Left cardiac atrium (tissue), 4 donors: ENCODE measurements at places on chromosomes 12 and 14. TPM values are rescaled to one million over a fixed set of nuclear protein-coding genes. Genes with fewer than 3 reads are reported as not detected.

DNA sequence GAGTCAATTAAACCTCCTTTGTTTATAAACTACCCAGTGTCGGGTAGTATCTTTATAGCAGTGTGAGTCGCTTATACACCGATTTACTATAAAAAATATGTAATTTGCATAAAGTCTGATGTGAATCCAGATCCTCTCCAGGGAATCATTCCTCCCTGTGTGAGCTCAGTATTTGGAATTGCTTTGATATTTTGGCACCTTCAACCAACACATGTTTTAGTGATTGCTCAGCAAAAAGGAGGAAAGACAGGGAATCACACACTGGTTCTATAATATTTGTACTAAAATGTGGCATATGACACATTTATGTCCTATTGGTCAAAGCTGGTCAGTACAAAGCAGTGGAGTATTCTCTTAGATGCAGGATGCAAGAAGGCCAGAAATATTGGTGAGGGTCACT is 703.9 kb upstream of the ATXN7L3B start:
- DNase-seq: no peak

GRCh38 chr12:46214668-46215436 is 54.0 kb downstream of the SLC38A1 start:
- peak; percentile 31 for DNase-seq

DNA sequence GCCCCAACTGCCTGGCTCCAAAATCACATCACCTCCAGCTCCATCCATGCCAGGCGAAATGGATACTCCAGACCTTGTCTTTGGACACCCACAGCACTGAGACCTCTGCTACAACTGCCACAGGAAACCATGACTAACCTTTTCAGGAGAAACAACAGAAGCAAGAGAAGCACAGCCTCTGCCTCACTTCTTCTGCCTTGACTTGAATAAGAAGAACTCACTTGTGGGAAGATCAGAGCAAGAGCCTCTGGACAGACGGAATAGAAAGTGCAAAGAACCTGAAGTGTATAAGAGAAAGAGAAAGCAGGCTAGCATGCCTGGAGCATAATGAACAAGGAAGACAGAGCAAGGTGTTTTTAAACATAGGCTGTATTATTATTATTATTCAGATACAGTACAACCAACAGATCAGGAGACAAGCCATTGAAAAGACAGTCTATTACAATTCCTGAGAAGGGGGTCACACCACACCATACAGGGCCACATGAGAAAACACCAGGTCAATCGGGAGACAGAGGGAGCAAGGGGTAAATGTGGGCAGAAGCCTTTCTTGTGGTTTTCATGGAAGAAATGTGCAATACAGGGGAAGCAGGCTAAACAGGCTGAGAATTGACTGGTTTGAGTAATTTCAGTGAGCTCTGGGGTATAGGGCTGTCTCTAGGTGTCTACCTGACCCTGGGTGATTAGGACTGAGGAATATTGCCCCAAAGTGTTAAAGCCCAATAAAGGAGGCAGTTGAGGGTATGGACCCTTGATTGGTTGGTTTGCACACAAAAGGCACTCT is 7.4 kb upstream of the OR10P1 start:
- DNase-seq: no peak

GRCh38 chr14:26286081-26286912 is 311.5 kb downstream of the NOVA1 start:
- no peak for DNase-seq

DNA sequence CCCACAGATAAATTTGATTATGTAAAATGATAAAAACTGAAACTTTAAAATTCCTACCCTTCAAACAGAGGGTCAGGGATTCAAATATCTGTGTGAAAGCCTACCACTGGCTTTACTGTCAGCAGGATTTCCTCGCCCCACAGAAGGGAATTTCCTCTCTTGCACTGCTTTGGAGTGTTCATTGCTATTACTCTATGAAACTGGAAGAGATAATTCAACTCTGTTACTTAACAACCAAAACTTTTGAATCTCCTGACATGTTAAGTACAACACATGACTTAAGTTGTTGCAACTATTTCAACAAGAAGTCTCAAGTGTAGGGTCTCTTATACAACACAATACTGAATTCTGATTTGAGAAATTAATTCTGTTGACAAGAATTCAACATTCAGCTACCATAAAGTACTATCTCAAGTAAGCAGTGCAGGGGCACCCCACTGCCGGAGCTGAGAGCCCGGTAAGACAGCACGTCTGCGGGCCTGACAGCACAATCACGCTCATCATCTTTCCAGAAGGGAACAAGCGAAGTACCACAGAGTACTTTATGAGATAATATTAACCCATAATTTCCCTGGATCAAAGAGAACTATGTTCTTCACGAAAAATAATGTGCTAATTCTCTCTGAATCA is 22.9 kb downstream of the DICER1 start:
- DNase-seq: no peak

DNA sequence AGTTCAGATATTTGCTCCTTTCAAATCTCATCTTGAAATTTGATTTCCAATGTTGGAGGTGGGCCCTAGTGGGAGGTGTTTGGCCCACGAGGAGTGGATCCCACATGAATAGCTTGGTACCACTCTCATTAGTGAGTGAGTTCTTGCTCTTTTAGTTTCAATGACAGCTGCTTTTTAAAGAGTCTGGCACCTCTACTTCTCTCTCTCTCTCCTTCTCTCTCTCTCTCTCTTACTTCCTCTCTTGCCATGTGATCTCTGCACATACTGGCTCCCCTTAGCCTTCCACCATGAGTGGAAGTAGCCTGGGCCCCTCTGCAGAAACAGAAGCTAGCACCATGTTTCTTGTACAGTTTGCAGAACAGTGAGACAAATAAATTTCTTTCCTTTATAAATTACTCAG is 25.1 kb downstream of the GPR65 start:
- no peak for DNase-seq

GRCh38 chr12:57888409-57889157 is 42.1 kb upstream of the CTDSP2 start:
- peak; percentile 37 for DNase-seq

- DNase-seq: no peak
Measured at GRCh38 chr12:93174048-93174447, 203.7 kb upstream of the NUDT4 start.

- DNase-seq: no peak
Measured at GRCh38 chr12:43154498-43155045, 397.4 kb downstream of the ADAMTS20 start.

DNA sequence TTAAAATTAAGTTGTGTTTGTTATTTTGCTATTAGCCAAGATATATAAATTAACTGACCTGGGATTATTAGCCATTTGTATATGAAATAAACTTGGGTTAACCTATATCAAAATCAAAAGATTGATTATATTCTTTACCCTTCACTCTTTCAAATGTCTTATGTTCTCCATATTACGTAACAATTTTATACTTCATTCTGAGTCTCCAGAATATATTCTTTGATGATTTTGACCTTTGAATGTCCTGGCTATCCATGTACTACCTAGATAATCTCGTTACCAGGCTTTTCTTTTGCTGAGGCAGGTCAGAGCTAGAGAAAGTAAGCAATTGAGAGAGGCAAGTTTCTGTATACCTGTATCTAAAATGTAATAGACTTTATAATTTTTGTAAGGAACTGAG is 3.6 kb downstream of the PPM1A start:
- no peak for DNase-seq

DNA sequence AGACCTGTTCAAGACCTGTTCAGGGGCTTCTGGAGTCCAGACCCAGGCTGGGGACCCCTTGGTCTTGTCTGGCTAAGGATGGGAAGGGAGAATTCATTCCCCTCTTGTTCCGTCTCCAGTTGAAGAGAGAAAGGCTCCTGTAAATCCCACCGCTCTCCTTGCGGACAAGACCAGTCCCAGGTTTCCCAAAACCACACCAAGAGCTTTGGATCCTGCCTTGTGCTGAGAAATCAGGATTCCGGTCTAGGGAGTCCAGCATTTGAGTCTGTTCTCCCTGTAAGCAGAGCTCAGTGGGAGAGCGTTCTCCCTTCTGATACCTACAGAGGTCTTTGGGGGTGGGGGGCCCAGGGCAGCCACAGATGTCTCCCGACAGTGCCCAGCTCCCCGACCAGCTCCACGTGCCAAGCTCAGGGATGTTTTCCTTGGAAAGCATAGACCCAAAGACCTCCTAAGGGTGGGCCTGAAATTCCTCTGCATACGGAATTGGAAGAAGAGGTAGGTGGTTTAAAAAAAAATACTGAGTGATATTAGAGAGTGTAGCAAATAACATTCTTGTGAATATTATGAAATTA is 1.9 kb downstream of the HOXC13 start:
- no peak for DNase-seq

GRCh38 chr14:71478542-71478941 is 453.7 kb upstream of the RGS6 start:
- DNase-seq: no peak

DNA sequence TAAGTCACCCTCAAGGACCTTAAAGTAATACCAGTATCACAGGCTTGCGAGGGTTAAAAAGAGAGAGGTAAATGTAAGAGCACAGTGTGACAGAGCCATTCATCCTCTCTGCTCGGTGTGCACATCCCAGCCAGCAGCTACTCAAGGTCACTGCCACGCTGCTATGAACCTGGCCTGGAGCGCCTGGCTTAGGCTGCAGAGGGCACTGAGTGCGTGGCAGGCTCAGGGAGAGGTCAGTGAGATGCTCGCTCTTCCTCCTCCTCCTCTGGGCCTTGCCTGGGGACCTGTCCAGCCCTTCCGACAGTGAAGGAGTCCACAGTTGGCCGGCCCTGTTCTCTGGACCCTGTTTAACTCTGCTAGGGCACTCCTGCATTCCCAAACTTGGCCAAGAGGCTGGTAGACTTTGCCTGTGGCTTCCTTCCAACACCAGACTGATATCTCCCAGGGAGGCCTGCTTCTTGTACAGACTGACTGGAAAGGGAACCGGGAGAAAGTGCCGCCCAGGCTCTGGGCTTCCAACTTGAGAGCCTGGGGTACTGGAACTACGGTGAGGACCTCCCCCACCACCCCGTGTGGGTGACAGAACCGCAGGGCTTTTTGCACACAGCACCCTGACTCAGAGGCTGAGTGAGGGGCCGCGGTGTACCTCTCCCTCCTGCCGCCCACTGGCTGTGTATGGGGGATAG is 62.6 kb upstream of the CORO1C start:
- DNase-seq: no peak

GRCh38 chr12:54683398-54683797 is 35.2 kb upstream of the DCD start:
- no peak for DNase-seq

GRCh38 chr14:30287579-30288445 is 271.1 kb upstream of the G2E3 start:
- DNase-seq: no peak

DNA sequence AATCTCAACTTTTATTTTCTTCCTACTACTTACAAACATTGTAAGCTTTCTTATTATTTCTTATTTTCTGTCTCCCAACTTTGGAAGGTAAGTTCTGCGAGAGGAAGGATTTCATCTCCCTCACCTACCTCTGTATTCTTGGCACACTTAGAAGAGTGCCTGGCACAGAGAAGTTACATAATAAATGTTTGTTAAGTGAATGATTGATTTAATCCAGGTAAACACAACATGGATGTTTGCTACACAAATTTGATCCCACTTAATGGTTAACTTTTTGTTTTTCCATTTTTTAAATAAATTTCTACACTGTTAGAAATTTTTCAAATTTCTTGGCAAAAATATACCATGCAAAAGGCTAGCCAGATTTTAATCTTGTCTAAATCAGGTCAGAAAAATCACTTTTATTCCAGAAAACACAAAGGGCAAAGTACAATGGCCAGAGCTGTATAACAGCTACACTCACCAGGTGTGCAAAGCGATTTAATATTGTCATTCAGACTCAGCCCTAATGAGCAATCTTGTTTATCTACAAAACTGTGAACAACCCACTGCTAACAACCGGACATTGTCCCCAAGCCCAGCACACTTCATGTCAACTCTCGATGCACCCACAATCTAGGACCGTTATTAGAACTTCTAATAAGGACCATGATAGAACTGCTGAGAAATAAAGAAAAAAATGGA is 222.1 kb upstream of the EEA1 start:
- no peak for DNase-seq

GRCh38 chr12:23906329-23906728 is 43.1 kb downstream of the SOX5 start:
- DNase-seq: peak; percentile 20

- DNase-seq: no peak
Measured at GRCh38 chr14:57962325-57963035, 96.6 kb upstream of the SLC35F4 start.

Gene HOXC9
- not detected for total RNA-seq

Gene BEST3
- total RNA-seq: not detected

Gene PTHLH
- total RNA-seq: 0.41 TPM

Gene KRT71
- total RNA-seq: not detected

Gene ARHGAP9
- total RNA-seq: 8.0 TPM

Gene SLC41A2
- total RNA-seq: 12.0 TPM

Gene GYS2
- total RNA-seq: not detected

Gene KIAA0586
- total RNA-seq: 12.4 TPM

Gene ACOT4
- total RNA-seq: 1.1 TPM

Gene MYO1A
- 0.13 TPM for total RNA-seq
